ENCODE measurements at places on chromosomes 5 and 9.

- no peak for DNase-seq
Measured at GRCh38 chr5:151208481-151208914, 15.4 kb downstream of the CCDC69 start.

DNA sequence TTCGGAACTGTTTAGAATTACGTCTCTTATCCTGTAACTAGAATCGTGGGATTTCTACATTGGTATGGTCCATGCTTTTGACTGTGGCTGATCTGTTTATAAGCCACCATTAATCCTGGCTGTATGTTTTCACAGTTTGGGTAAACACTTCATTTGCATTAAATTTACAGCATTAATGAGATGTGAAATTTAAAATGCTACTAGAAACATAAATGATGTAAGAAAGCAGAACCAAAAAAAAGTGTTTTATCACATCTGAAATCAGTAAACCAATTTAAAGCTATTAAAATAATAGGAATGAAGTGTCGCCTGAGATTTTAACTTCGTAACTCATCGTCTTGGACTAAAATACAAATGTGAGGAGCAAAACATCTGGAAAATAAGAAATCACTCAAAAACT is 201.7 kb downstream of the NFIB start:
- DNase-seq, result no peak

GRCh38 chr9:77834898-77835488 is 186.9 kb upstream of the GNA14 start:
- no peak for DNase-seq

GRCh38 chr9:18448101-18448500 is 25.9 kb upstream of the ADAMTSL1 start:
- no peak for DNase-seq

GRCh38 chr9:84702471-84702870 is 32.9 kb downstream of the NTRK2 start:
- DNase-seq, result no peak

- DNase-seq, result no peak
Measured at GRCh38 chr5:102794047-102794446, 38.9 kb downstream of the PAM start.

- no peak for DNase-seq
Measured at GRCh38 chr9:98146101-98146991, 27.3 kb upstream of the TRIM14 start.

- DNase-seq, result no peak
Measured at GRCh38 chr5:2006971-2007291, 124.2 kb upstream of the IRX4 start.

GRCh38 chr5:160619381-160619780 is 197.7 kb downstream of the PTTG1 start:
- DNase-seq, result no peak

DNA sequence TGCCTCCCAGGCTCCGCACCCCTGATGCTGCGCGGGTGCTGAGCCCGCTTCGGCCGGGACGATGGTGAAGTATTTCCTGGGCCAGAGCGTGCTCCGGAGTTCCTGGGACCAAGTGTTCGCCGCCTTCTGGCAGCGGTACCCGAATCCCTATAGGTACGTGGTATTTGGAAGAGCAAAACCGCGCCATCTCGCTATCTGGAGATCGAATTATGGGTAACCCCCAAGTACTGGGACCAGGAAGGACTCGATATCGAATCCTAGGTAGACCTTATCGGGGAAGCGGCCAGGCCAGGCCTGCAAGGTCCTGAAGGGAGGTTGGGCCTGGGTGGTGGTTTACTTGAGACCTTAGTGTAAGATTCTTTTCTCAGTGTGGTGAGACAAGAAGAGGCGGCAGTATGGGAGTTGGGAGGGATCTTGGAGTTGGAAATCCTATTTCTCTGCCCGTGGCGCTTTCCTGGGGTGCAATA is 359 bp downstream of the PRELID1 start:
- DNase-seq, result no peak

DNA sequence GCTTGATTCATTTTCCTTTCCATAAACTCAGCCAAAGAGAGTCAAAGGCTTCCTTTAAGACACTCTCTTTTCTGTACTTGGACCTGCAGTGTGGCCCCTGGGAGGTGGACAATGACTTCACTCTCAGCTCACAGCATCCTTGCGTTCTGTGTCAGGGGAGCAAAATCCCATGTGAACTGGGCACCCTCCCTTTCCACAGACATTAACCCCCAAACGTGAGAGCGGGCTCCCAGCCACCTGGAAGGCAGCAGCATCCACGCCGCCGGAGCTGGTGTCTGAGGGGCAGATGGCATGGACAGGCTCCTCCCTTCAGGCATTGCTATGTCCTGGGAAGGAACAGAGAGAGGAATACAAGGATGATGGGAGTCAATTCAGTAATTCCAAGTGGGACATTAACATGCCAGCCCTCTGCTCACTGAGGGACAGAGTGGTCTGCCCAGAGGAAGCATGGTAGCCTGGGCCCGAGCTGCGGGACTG is 39.5 kb downstream of the TRIP13 start:
- no peak for DNase-seq

DNA sequence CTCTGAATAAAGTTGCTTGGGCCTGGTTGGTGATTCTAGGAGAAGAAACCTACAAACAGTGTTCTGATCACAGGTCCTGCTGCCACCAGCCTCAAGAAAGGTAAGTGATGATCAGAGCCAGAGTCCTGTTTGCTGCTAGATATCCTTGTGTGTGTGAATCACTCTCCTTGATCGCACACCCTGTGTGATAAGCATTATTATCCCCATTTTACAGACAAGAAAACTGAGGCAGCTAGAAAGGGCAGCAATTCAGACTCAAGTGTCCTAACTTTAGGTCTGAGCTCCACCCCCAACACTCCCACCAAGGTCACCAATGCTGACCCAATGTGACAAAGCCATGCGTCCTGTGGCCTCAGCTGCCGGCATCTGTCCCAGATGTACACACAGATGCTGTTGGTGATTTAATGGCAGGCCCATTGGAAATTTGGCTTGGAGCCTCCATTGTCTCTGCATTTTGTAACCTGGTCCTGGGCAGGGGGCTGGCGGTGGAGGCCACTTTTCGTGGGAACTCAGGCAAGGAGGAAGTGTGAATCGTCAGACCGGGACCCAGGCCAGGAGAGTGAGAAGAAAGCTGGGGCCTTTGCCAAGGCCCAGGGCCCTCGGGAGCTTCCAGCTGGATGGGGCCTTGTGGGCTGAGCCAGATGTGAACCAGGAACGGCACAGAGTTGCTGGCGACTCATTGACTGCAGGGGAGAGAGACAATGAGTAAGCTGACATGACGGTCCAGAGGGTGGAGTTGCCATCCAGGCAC is 29.8 kb upstream of the GGTA1 start:
- DNase-seq, result peak; percentile 77

- peak; percentile 71 for DNase-seq
Measured at GRCh38 chr9:35605351-35606137, 482 bp downstream of the TESK1 start.

DNA sequence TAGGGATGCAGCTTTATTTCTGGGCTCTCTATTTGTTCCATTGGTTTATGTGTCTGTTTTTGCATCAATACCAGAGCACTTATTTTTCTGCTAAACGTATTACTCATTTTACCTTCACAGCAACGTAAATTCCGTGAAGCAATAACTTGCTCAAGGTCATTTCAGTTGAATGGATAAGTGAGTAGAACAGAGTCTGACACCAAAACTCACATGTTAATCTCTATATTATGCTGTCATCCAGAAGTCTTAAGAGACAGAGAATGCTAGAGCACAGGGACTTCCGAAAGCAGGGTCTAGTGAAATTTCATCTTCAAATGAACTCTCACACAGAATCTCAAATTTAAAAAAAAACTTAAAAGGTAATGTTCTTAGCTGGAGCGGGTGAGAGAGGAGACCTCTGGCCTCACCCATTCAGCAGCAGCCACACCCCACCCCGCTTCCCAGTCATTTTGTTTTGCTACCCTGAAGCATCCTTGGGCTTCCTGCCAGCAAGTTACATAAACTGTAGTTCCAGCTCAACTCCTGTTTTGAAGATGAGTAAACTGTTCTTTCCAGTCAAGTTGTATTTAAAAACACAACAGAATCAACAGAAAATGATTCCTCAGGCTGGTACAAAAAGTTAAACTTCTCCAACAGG is 69.3 kb downstream of the TRIM36 start:
- no peak for DNase-seq

GRCh38 chr9:137068539-137069507 is 1.5 kb downstream of the SAPCD2 start:
- no peak for DNase-seq

- no peak for DNase-seq
Measured at GRCh38 chr5:1465117-1465516, 19.9 kb upstream of the SLC6A3 start.

DNA sequence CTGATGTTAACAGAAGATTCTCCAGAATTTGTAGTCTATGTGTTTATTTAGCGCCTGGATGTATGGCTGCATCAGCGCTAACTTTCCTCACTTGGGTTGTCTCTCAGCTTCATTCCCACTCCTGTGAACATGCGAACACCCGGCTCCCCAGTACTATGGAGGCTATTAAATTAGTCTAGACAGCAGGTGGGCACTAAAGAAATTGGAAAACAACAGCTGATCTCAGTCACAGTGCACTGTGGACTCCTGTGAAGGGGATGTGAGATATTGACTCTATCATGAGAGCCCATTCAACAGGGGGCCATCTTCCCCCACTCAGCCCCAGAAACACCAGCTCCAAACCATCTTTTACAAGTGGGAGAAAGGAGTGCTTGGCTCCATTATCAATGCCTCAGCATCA is 471.0 kb downstream of the KDM4C start:
- DNase-seq, result no peak

DNA sequence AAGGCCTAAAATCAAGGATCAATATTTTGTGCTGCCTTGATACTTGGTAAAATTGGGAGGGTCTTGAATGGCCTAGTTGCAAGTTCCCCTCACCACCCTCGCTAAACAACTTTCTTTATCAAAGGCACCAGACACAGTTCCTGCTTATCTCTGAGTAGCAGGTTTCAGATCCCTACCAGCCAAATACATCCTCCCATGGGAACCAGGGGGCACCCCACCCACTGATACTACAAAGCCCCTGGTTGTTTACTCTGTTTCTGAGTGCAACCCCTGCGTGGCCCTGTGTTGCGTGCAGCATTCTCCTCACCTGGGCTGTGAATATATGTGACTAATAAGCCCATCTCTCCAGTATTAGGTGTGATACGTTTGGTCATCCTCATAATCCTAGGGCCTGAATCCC is 314.9 kb downstream of the DRD1 start:
- DNase-seq, result no peak

DNA sequence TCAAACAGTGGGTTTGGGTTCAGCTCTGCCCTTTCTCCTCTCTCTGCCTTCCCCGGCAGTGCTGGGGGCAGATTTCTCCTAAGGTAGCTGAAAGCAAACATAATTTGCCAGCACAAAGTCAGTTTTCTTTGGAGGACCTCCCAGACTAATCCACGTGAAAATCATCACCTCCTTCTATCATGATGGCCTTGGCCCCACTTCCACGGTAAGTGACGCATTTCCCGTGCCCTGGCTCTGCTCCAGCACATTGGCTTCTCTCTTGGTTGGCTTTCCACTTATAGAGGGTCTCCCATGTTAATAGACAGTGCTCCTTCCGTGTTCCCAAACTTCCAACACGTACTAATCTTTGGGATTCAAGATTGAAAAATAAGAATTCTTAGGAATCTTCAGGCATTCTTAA is 74.1 kb upstream of the TRIO start:
- DNase-seq, result no peak

DNA sequence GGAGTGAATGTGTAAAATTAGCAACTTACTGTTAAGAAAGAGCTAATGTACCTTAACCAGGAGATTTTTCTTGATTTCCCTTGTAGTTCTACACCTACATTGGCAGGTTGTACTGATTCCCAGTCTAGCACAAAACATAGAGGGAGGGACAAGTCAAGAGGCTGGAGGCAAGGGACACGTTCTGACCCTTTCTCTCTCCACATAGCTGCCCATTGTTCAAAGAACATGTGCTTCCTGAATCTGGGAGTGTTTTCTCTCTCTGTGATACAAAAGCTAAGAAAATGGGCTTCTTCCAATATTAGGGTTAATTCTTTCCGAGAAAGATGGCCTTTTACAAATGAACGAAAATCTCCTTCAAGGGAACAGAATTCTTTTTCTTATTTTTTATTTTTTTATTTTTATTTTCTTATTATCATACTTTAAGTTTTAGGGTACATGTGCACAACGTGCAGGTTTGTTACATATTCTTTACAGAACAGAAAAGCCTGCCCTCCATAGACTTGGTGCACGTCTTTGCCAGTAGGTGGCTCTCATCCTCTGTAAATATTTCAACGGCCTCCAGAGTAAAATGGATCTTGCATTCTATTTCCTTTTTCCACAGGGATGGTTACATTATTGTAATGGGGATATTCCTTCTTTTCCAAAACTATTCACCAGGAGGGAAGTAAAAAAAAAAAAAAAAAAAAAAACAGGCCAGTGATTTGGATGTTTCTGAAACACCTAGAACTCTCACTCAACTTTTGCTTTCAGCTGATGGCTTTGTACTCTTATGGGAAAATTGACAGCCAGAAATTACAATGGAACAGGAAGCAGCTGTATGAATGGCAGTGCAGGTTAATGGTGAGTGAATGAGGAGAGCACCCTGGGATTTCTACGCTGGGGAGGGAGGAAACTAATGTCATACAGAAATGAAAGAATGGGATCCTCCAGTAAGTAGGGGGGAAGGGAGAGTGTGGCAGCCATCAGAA is 13.1 kb upstream of the IFNA5 start:
- no peak for DNase-seq

DNA sequence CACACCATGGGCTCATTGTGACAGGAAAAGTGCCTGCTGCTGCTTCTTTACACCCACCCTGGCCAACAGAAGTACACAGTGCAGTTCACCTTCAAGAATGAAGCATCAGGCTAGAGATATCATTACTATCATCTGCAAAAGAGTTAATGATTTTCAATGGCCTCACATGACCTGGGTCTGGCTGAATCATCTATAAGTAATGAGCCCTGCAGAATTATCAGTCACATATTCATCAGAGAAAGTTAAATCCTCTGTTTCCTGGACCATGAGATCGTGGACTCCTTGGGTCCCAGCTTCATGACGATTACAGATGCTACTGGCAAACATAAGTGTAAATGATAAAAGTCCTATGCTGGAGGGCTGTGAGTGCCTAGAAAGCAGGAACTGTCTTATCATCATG is 8.3 kb downstream of the BAG1 start:
- no peak for DNase-seq

- DNase-seq, result peak; percentile 52
Measured at GRCh38 chr5:80408484-80409366, 861 bp downstream of the ZFYVE16 start.

DNA sequence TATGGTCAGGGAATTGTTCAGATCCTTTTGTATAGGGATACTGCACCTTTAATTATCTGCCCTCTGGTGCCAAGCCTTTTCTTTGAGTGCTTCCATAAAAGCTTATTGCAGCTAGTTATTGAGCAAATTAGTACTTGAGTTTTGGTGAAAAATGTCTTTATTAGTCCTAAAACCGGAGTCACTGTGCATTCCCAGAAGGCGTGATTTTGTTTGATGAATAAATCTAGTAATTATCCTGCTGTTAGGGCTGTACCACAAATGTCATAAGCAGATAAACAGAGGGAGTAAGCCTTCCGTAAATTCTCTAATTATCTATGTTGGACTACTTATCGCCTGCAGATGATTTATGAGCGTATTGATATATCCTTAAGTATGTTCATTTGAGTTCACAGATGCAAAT is 620.7 kb upstream of the ARRDC3 start:
- DNase-seq, result no peak
